ENCODE measurements at places on chromosomes 16 and 17. TPM values are rescaled to one million over a fixed set of nuclear protein-coding genes. Genes with fewer than 3 reads are reported as not detected.

- DNase-seq, result no peak
These were observed 96.4 kb upstream of the SHISA6 start for GRCh38 chr17:11144358-11145233.

GRCh38 chr17:55930291-55930809, 179.5 kb downstream of the PCTP start:
- no peak for DNase-seq

- peak; percentile 7 for DNase-seq
These were observed 10.8 kb upstream of the GCSH start for GRCh38 chr16:81106826-81107503.

DNA sequence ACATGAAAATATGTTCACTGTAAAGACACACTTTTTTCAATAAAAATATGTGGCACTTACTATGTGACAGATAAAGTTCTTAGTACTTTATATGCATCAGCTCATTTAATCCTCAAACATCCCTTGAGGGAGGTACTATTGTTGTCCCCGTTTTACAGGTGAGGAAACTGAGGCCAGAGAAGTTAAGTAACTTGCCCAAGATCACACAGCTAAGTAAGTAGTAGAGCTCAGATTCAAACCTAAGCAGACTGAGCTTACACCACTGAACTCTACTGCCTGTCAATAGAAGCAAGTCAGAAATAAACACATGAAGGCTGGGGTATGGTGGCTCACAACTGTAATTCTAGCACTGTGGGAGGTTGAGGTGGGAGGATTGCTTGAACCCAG, 13.9 kb downstream of the CDH3 start:
- DNase-seq, result no peak

DNA sequence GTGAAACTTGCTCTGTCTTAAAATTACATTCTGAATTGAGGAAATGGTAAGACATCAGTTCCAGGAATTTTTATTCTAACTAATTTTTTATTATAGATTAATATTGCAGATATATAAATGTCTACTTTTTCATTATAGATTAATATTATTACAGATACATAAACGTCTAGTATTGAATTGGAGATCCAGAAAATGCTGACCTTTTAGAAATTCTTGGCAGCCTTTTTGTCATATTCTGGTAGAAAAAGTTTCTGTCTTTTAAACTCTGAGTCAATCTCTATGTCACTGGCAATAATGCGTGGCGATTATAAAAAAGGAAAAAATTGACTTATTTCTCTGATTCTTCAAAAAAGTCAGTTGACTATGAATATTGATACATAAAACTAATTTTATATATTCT, 8.7 kb downstream of the ERCC4 start:
- DNase-seq, result no peak

GRCh38 chr17:5669191-5669590, 84.9 kb upstream of the NLRP1 start:
- no peak for DNase-seq

- no peak for DNase-seq
These were observed 5.8 kb upstream of the UNK start for GRCh38 chr17:75778861-75779249.

- no peak for DNase-seq
These were observed 6.3 kb downstream of the SOX8 start for GRCh38 chr16:987906-988305.

DNA sequence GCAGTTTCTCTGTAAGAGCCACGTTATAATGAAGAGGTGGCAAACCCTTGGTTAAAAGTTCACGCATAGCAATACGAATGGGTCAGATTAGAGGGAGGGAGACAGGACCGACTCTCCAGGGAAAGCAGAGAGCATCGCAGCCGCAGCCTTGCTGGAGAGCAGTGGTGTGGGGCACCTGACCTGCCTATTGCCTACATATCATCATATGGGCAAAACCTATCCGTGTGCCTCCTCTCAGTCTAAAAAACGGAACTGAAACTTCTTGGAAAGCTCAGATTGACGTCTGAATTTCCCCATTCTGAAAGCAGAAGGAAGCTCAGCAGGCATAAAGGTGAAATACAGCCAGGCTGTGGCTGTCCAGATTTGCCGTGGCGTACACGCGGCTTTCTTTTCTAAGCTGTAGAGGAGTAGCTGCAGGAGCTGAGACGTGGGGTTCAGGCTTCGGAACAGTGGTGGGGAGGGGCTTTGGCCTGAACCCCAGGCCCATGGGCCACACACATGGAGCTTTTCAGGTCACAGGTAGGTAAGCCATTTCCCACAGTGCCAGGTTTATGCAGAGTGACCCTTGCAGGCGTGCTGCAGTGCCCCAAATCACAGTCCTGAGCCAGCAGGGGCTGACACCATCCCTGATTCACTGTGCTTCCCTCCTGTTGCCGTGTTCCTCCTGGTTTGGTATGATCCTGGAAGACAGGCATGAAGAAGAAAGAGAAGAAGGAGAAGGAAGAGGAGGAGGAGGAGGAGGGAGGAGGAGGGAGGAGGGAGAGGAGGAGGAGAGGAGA, 41.6 kb upstream of the TNRC6C start:
- DNase-seq, result peak; percentile 80

Gene ACSM3
- 2.1 TPM for total RNA-seq

DNA sequence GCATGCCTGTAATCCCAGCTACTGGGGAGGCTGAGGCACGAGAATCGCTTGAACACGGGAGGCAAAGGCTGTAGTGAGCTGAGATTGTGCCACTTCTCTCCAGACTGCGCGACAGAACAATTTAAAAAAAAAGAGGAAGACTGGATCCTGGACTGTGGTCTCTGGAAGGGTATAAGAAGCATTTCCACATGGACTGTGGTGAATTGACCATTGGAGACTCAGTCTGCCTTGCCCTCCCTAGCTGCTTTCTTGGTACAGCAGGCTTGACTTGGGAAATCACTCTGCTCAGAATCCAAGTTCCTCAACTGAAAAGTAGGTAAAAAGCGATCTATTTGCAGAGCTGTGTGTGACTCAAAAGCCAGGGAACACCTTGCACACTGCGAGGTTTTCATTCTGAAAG, 1.0 kb upstream of the MGRN1 start:
- DNase-seq, result no peak

- no peak for DNase-seq
These were observed 2.1 kb downstream of the IRX5 start for GRCh38 chr16:54932737-54933254.

GRCh38 chr17:80318166-80318565, 57.5 kb downstream of the RNF213 start:
- DNase-seq, result peak; percentile 55

- no peak for DNase-seq
These were observed 32.2 kb downstream of the BAHCC1 start for GRCh38 chr17:81427173-81428120.

Gene ABCC11
- not detected for total RNA-seq

- DNase-seq, result no peak
These were observed 693.0 kb upstream of the SOX9 start for GRCh38 chr17:71427801-71428200.

Gene CES5A
- total RNA-seq, result not detected

DNA sequence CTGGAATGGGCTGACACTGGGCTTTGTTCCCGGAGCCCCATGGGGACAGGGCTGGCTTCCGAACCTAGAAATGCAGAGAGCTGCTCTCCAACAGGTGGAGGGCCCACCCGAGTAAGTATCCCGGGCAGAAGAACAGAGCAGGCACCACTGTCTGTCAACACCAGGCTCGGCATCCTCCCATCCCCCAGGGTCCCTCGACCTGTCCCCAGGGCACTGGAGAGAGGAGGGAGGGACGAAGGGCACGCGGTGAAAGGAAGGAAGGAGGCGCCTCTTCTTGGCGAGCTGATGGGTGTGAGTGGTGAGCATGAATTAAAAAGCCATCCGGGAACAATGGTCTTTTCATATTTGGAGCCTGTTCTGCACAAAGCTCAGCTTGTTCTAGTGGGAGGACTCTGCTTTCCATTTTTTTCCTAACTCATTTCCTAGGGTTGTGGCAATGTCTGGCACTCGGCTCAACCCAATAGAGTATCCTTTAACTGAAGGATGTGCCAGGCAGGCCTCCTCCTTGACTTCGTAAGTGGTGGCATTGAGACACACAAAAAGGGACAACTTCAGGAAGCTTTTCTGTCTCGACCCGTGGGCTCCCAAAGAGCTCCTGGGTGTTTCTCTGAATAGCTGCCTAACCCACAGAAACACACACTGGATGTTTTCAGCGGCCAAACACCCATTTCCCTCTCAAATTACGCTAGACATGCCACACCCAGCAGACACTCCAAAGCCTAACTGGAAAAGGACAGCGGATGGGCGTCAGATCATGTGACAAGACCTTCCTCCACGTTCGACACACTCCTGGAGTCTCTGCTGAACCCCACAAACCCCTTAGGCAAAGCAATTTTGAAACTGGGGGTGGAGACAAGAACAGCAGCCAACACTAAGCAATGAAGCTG, 47.7 kb downstream of the ZFHX3 start:
- peak; percentile 79 for DNase-seq

Gene ITGAD
- 0.24 TPM for total RNA-seq

Gene KREMEN2
- total RNA-seq, result not detected

Gene LRRC37A
- total RNA-seq, result 1.7 TPM

GRCh38 chr17:73420897-73421296, 109.1 kb upstream of the CDC42EP4 start:
- DNase-seq, result peak; percentile 26

DNA sequence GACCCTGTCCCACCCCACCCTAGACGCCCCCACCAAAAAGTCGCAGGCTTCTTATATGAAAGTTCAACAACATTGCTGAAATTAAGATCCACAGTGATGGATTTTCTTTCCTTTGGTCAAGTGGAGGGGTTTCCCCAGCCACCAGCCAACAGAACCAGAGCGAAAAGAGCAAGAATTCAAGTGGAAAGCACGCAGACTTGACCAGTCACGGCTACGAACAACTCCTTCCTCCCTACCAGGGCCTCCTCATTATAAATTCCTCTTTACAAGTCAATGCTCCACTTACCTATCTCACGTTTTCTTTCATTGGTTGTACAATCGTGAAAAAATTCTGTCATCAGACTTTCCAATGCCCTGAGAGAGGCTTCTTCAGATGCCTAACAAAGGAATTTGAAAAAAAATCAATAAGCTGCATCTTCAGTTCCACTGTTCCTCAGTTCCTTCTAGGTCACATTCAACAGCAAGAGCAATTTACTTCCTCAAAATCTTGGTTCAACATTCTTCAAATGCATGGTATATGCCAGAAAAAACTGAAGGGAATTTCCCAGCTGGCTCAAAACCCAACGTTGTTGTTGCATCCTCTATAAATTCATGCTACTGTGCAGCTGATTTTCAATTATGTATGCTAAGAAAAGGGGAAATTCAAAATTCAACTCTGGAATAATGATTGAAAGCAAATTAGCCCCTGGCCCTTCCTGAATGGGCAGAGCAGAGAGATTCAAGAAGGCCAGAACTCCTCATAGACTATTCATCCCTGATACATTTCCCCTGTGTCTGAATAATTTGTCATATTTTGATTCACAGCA, 30.9 kb downstream of the XPO6 start:
- no peak for DNase-seq

- DNase-seq, result peak; percentile 88
These were observed 17.8 kb upstream of the RAI1 start for GRCh38 chr17:17663160-17664063.

- DNase-seq, result no peak
These were observed 646 bp downstream of the KIF22 start for GRCh38 chr16:29790949-29791844.

DNA sequence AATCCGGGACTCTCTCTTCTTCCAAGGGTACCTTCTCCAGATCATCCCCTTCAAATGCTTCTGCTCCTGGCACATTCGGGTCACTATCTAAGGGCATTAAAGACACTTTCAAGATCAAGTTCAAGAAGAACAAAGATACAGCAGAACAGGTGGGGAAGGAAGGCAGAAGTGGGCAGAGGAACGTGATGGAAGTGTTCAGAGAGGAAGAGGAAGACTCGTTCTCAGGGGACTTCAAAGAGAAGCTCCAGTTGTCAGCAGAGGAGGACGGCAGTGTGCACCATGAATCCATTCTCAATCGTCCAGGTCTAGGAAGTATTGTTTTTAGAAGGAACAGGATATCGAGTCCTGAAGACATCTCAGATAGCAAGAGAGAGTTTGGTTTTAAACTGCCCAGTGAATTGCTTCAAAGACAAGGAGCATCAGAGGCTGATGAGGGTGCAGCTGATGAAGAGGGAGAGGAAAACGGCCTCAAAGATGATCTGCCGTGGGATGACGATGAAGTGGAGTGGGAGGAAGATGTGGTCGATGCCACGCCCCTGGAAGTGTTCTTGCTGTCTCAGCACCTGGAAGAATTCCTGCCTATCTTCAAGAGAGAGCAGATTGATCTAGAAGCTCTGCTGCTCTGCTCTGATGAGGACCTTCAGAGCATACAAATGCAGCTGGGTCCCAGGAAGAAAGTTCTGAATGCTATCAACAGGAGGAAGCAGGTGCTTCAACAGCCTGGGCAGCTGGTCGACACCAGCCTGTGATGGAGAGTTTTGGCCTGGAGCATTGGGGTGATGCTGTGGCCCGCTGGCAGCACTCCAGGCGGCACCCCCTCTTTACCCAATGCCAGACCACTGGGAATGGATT, 16.8 kb downstream of the ANKS4B start:
- DNase-seq, result no peak

DNA sequence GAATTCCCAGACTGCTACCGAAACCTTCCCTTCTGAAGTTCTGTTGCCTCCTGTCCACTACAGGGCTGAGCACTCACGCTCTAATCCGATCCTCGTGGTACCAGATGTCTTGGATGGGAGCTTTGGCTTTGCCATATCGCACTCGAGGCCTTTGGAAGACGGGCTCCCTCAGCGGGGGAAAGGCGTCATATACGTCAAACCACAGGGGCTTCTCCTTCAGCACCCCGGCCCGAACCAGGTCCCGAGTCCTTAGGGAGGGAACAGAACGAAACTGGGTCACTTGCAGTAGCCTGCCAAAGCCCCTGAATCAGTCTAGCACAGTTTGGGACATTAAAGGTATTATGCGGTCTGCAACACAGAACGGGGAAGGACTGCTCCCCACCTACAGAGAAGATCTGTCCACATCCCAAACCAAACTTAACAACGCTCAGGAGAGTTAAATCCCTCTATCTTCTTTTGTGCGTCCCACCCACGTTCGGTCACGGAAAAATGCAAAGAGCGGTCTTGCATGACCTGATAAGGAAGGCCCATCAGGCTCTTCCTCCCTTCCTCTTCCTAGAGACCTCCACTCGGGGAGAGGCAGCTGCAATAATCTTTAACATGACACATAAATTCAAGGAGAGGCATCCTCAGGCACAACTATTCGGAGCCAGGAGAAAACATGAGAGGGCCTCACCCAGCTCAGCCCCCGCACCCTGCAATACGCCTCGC, 526 bp downstream of the MRPS23 start:
- no peak for DNase-seq

- DNase-seq, result no peak
These were observed 1.6 kb downstream of the EXOC3L1 start for GRCh38 chr16:67188323-67188722.

- no peak for DNase-seq
These were observed 16.7 kb upstream of the BAIAP2 start for GRCh38 chr17:81018044-81018802.
